Stimulated activated CD8-positive, alpha-beta memory T cell treated with anti-CD3 and anti-CD28 coated beads, Interleukin-15, amount 100 ng/mL, for 4 hours (primary cell): ENCODE measurements at places on chromosomes 16 and 17.
A peak's percentile ranks its signal among the peaks of the same experiment; 100 is the strongest.

GRCh38 chr16:78364556-78364880 lies 265.1 kb downstream of the WWOX start:
- DNase-seq = no peak

GRCh38 chr17:7330638-7331015 lies 1.5 kb upstream of the NEURL4 start:
- DNase-seq = no peak

GRCh38 chr16:22770866-22771265 lies 43.1 kb upstream of the HS3ST2 start:
- DNase-seq = no peak

DNA sequence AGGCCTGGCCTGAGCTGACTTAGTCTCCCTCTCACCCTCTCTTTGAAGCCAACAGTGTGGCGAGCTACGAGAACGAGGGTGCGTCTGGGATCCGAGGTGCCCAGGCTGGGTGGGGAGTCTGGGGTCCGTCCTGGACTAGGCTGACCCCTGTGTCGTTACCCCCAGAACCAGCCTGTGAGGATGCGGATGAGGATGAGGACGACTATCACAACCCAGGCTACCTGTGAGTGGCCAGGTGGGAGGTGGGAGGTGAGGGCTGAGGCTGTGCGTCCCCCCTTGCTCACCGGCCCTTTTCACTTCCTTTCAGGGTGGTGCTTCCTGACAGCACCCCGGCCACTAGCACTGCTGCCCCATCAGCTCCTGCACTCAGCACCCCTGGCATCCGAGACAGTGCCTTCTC lies 1.6 kb downstream of the LAT start:
- DNase-seq = no peak

DNA sequence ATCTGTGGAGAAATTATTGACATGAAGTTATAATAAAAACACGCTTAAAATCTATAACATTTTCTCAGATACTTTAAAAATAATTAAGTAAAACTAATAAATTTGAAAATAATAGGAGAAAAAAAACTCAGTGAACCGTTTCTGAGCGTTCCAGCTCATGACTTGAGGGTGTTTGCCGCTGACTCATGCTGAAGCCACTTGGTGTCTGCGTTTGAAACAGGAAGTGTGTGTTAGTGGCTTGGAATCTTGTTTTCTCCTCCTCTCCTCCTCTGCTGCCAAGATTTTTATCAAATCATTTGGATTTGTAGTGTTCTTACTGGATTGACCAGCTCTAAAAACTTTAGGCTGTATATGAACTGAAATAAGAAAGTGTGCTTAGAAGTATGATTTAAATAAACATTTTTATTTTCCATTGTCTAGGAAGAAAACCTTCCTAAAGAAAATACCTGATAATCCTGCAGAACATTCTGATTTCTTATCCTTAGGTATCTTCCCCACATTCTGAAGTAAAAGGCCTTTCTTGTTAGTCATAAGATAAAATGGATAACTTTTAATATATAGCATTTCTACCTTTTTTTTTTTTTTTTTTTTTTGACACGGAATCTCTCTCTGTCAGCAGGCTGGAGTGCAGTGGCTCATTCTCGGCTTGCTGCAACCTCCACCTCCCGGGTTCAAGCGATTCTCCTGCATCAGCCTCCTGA lies 30.8 kb downstream of the USP10 start:
- no peak for DNase-seq

DNA sequence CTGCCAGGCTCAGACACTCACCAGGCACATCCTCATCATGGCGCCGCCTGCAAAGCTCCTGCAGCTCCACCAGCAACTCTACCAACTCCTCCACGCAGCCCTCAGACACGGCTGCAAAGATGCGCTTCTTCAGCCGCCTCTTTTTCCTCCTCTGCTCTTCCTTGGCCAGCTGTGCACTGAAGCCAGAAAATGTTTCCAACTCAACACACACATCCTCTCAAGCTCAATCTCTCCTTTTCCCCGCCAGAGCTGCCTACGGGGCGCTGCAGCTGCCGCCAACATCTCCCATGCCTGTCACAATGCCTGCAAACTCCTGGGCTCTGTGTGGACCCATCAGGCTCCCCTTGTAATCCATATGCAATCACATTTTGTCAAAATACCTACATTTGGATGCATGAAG lies 14.2 kb downstream of the TRPV3 start:
- no peak for DNase-seq

- no peak for DNase-seq
These were observed 66.1 kb upstream of the BCAR1 start for GRCh38 chr16:75317532-75317931.

DNA sequence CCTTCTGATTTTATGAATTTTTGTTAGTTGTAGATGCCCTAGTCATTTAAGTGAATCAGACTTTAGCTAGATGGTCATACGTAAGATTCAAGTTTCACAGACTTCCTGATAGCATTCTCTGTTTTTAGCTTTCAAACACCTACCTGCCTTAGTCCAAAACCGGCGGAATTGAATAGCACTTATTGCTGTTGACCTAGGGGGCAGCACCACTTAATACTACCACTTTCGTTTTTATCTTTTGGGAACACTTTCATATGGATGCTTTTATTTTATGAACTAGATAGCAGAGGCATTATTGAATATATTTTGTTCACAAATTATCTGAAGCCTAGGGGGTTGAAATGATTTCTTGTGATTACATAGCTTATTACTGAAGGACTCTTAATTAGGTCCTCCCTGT lies 31.5 kb downstream of the TADA2A start:
- DNase-seq = no peak

DNA sequence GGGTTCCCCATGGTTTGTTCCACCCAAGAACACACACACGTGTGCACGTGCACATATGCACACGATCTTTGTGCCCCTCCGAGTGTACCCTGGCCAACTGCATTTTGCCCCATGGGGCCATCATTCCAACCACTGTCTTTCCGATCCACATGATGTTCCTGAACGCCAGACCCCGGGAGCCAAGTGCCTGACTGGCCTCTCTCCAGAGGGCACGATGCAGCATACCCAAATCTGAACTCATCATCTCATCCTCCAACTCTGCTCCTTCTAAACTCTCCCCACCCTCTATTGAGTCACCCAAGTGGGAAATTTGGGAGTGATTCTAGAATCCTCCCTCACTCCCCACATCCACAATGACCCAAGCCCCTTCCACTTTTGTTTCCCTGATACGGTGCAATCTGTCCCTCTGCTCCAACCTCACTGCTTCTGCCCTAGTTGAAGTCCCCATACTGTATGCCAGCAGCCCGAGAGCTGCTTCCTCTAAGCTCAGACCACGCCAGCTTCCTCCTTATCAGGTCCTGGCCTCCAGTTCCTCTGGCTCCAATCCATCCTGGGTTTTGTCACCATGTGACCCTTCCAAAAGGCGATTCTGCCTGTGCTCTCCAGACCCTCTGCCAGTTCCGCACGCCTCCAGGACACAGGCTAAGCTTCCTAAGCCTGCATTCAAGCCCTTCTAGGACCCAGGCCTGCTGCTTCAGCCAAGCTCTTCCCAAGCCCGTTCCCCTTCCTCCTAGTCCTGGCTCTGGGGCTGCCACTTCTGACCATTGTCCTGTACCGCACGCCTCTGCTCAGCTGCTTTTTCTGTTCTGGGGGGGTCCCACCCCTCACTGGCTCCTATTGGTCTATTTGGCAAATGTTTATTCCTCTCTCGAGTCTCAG lies 10.1 kb upstream of the TMEM208 start:
- no peak for DNase-seq

GRCh38 chr16:86498155-86498670 lies 12.1 kb upstream of the FOXF1 start:
- DNase-seq = no peak

GRCh38 chr17:63998050-63998720 lies at the start of gene PRR29:
Gene PRR29, plus strand, starts transcription at chr17:63998351. Its CDS starts 14 bp downstream, at chr17:63998365.
- peak; percentile 30 for DNase-seq

DNA sequence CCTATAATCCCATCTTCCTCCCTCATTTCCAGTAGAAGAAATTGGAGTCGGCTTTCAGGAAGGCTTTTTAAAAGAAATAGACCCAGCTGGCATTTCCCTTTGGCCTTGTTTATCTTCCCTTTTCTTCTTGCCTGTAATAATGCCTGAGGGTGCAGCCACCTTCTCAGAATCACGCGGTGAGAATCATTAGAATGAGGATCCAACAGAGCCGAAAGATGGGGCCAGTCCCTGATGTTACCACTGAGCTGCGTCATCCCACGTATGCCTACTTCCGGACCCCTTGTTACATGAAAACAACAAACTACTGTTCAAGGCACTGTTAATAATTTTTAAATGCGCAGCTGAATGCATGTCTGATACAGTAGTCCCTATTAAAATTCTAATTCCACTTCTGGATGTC lies 24.1 kb downstream of the SDR42E1 start:
- no peak for DNase-seq

DNA sequence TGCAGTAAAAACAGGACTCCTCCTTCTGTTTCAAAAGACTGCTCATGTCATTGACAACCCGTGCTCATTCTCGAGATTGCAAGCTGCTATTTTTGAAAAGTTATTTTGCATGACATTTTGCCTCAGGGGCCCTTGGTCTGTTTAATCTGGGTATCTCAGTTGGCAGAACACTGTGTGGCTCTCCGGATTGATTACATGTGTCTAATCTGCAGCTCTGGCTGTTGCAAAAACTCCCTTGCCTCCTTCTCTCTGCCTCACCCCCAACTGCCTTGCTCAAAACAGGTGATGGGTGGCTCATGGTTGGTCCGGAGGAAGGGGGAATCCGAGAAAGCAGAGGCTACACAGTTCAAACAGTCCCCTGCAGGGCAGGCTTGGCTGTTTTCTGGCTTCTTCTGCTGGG lies 25.3 kb downstream of the GINS3 start:
- DNase-seq = no peak

DNA sequence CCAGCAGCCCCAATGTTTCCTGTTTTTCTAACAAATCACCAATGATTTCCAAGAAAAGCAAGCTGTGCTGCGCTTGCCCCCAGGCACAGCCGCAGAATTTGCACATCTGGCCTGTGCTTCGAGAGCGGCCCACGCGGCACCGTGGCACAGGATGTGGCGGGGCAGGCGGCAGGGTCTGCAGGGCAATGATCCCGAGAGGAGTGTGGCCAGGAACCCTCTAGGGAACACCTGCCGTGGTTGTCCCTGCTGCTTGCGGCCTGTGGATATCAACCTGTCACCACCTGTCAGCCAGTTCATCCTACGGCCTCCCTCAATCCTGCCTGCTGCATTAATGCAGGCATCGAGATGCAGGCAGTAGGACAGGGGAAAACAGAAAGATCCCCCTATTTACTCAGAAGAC lies 24.0 kb downstream of the PIK3R5 start:
- DNase-seq = no peak
